ENCODE measurements at places on chromosomes 6 and 20.
A peak's percentile ranks its signal among the peaks of the same experiment; 100 is the strongest.

DNA sequence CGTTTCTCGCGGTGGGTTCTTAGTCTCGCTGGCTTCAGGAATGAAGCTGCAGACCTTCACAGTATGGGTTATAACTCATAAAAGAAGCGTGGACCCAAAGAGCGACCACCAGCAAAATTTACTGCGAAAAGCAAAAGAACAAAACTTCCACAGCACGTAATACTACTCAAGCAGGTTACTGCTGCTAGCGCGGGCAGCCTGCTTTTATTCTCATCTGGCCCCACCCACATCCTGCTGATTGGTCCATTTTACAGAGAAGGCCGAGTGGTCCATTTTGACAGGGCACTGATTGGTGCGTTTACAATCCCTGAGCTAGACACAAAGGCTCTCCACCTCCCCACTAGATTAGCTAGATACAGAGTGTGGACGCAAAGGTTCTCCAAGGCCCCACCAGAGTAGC is 17.4 kb downstream of the LY86 start:
- no peak for DNase-seq

DNA sequence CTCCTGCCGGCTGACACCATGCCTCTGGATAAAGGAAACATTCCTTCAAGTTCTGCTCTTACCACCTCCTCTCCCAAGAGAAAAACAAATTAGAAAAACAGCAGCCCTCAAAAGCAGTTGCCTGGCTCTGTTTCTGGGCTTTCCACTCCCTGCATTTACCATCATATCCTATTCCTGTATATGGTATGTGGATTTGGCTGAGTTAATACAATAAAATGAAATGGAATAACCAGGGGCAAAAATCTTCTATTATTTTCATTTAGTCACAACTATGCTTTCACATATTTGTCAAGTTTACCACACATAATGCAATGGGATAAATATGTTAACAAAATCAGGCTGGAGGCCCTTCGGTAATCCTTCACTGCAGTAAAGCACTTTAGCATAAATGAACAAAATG is 34.3 kb downstream of the COL12A1 start:
- DNase-seq = no peak

GRCh38 chr6:42533794-42534193 is 30.0 kb upstream of the UBR2 start:
- no peak for DNase-seq

DNA sequence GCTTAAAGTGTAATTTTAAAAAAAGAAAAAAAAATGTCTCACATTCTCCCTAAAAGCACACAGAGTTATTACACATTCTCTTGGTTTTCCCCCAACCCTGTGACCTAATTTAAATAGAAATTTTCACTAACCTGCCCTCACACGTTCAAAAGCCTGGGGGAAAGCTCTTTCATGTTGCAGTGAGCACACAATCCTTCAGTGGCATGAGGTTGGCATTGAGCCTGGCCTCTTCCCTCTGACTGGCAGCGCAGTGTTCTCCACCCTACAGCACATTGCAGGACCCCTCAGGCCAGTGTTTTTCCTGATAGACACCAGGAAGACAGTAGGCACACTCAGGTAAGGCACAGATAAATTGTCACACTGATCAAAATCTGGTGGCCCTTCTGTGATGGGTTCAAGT is 34.1 kb downstream of the TNFRSF21 start:
- DNase-seq = no peak

GRCh38 chr6:43706788-43707187 is 19.2 kb upstream of the MRPS18A start:
- peak; percentile 61 for DNase-seq

DNA sequence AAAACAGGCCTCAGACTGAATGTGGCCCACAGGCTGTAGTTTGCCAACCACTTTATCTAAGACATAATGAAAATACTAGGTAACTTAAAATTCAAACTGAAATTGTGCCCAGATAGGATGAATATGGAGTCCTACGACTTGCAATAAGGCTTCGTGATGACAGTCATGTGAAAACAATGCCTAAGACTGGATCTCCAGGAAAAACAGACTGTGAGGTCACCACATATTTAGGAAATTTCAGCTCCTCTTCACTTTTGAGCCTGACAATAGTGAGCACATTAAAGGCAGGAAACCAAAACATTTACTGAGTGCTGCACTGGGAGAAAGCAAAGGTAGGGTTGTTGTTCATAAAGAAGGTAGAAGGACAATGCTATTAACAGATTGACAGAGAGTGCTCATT is 50.0 kb downstream of the RTN4IP1 start:
- DNase-seq = no peak

GRCh38 chr6:87897663-87898062 is 150.0 kb upstream of the SPACA1 start:
- no peak for DNase-seq
